Stimulated activated CD8-positive, alpha-beta memory T cell treated with anti-CD3 and anti-CD28 coated beads, Interleukin-4, amount 100 ng/mL, for 1 hour (primary cell): ENCODE measurements at places on chromosomes 7 and 10.

DNA sequence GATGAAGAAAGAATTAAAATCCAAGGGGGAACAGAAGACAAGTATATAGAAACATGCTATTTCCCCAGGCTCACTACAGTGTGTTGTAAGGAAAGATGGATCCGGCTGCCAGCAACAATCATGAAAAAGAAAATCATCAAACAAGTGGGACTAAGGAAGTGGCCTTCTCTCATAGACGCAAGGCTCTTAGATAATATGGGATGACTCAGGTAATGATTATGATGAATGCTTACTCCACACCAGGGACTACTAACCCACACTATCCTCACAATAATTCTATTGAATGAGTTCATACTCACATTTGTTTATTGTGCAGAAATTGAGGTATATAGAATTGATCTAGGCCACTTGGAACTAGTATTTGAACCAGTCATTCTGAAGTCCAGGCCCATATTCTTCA lies 111.2 kb upstream of the BET1 start:
- DNase-seq, result no peak

DNA sequence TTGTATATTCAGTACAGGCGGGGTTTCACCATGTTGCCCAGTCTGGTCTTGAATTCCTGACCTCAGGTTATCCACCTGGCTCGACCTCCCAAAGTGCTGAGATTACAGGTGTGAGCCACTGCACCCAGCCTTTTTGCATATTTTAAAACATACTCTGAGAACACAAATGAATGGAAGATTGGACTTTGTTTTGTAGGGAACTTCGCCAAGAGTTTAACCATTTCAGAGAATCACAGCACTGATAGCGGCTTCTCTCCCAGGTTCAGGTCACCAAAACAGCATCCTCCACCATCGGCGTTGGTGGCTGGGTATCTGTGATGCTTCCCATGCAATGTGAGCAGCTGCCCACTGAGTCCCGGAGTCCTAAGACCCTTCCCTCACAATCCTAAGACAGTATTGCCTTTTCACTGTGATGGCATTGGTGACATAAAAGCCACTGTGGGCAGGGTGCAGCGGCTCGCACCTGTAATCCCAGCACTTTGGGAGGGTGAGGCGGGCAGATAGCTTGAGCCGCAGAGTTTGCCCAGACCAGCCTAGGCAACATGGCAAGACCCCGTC lies 42.3 kb upstream of the PSAP start:
- DNase-seq, result no peak

DNA sequence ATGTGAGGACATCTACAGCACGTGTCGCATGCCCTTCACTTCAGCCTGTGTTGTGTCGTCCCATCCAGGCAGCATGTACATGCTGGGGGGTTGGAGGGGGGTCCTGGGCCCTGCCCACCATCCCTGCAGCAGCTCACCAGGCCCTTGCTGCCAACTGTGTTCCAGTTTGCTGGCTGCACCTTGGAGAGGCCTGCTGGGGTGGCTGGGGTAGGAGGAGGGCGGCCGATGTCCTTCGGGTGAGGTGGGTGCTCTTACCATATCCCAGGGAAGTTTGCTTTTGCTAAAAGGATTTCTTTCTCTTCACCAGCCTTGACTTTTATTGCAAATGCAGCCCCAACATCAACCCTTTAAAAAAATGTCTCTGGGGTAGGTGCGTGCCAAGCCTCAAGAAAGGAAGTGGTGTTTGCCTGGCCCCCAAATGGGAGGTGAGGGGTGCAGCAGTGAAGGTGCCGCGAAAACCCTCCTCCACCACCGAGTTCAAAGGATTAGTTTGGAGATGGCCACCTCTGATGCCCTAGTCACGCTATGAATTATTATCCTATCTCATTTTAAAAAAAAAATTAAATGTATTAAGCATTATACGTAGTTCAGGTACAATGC lies 165.8 kb upstream of the KLF6 start:
- DNase-seq, result peak; percentile 27

GRCh38 chr7:80362677-80363076 lies 149.2 kb downstream of the GNAT3 start:
- DNase-seq, result no peak

DNA sequence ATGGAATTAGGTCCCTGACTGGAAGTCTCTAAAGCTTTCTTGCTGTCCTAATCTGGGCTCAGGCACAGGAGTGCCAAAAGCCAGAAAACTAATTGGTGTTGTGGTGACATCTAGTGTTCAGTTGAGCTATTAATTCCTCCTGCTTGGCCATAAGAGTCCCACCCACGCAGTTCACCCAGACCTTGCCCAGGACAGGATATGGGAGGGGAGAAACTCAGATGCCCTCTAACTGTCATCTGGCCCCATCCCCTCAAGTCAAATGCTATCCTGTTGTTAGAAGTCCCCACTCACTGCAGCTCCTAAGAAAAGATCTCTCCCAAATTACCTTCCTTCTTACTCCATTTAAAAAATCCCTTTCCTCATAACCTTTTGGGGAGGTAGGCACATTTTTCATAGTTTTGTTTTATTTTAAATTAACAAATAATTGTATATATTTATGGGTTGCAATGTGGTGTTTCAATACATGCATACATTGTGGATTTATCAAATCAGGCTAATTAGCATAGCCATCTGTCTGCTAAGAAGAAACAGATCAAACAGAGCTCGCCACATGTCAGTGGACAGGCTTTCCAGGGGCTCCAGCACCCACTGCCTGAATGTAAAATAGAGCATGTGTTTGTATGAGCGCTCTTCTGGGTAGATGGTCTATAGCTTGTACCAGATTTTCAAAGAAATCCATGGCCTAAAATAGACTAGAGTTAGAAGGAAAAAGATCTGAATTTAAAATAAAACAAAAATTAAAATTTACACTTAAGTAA lies 84.0 kb downstream of the GSAP start:
- no peak for DNase-seq

DNA sequence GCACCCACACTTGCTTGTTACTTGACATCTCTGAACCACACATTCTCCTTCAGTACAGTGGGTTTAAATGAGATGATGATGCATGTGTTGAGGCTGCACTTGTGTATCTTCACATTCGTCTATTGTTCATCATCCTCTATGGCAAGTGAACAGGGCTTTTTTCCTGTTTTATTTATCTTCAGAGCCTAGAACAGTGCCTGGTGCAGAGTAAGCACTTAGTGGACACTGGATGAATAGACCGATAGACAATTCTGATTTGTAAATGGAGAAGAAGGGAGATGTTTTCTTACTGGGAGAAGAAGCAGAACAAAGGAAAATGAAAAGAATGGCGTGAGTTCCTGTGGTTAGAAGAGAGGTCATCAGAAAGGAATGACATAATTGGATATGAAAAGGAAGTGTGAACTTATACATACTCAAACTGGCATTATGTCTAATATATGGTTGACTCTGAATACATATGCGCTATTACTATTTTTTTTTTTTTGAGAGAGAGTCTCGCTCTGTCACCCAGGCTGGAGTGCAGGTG lies 99.7 kb downstream of the AVL9 start:
- no peak for DNase-seq

GRCh38 chr7:157514746-157515145 lies 177.9 kb downstream of the DNAJB6 start:
- DNase-seq, result no peak

DNA sequence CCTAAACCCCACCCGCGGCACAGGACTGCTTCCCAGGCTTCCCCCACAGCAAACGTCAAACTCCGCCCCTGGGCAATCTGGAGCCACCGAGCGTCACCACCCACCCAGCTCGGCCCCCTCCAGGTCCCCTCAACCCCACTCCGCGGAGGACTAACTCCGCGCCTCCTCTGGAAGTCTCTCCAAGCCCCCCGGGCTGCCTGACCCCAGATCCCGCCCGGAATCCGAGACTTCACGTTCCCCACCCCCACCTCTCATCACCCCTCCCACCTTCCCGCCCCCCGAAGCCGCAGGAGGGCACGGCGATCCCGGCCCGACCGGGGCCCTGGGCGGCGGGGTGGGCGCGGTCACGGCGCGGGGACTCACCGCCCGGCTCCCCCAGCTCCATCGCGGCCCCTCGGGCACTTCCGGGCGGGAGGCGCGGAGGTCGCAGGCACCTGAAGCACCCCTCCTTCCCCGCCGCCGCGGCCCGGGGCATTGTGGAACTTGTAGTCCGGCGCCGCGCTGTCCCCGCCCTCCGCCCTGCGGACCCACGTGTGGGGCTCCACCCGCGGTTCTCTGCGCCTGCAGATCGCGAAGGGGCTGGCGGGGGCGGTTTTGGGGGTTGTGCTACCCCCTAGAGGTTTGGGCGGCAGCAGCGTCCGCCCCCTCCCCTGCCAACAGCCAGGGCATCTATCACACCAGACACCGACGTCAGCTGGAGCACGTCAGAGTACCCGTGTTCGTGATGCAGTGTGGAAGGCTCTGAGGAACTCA lies at the start of gene TMUB1:
TMUB1 (minus strand) TSS at position 423 of the 753 bp plus-strand sequence. CDS start 930 bp downstream, outside the sequence.
- DNase-seq, result peak; percentile 74

DNA sequence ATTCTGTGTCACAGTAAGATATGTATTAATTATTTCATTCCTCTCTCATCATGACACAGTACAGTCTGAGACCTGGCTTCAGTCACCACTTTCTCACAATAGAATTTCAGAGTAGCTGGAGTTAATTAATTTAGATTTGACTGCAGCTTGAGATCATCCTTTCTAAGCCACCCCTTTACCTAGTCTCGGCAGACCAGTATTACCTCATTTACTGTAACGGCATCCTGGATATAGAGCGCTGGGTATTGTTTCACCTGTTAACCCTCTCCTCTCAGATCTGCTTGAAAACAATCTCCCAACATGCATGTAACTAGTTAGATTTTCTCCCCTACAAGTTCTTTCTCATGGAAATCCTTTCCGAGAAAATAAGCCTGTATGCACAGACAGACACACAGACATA lies 1057.5 kb downstream of the GATA3 start:
- DNase-seq, result no peak

GRCh38 chr7:32206987-32207386 lies 136.8 kb upstream of the PDE1C start:
- DNase-seq, result no peak

DNA sequence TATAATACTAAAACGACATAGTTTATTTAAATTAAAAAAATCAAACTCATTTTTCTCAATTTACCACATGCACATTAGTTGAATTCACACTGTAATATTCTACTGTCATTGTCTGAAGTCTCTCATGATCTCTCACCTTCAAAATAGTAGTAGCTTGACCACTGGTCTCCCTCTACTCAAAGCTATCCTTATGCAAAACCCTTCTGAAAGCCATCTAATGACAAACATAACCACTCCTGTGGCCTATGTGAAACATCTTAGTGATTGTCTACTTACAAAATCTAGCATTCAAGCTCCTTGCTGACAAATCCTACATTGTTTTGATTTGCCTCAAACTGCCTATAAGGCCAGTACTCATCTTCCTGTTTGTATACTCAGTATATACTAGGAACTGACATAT lies 606.0 kb upstream of the GHITM start:
- DNase-seq, result no peak
